ENCODE measurements at places on chromosomes 2 and 18.

GRCh38 chr18:65435534-65435933 is 315.3 kb upstream of the CDH7 start:
- DNase-seq = no peak

DNA sequence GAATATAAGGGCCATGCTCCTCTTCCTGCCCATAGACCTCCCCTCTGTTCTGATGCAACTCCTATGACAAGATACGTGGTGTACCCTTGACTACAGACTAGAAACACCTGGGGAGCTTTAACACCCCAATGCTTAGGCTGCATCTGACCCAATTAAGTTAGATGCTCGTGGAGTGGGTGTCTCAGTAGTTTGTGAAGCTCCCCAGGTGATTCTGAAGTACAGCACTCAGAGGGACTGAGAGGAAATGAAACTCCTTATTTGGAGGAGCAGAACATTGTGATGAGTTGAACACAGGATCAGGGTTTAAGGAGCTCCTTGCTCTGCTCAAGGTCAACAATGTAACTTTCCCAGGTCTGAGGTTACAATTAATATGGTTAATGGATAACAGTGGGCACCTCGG is 80.3 kb upstream of the TTC39C start:
- DNase-seq = no peak

DNA sequence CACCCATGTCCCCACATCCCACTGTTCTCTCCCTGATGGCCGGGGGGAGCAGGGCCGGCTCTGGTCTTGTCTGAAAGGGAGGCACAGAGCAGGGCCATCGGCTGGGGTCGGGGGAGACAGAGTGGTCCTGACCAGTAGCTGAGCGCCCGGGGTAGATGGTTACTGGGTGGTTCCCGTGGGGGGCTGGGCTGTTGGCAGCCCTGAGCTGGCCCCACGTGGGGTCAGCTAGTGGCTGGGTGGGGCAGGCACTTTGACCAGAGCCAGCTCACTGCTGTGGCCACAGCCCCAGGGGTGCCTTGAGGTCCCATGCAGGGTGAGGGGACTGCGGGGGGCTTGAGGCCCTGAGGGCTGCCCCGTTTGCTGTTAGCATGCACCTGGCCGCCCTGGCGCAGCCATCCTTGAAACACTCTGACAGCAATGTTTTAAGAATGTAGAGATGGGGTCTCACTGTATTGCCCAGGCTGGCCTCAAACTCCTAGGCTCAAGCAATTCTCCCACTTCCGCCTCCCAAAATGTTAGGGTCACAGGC is 12.3 kb upstream of the NEU4 start:
- no peak for DNase-seq

DNA sequence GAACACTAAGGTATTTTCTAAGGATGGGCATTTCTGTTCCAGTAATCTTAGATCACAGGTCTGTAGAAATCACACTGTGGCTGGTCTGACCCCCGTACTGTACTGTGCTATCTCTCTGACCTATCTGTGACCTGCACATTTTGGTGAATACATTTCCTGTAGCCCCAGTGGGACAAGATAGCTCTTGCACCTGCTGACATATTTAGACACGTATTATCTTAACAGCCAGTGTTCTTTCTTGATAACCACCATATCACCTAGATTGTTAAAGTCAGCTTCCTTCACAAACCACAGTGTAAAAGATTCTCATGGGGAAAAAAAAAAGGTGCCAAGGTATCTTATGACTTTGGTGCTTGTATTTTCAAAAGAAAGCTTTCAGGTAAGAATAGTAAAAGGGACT is 39.8 kb upstream of the TMEM247 start:
- DNase-seq = peak; percentile 10

- DNase-seq = no peak
Measured at GRCh38 chr2:136233298-136233697, 115.3 kb upstream of the CXCR4 start.

DNA sequence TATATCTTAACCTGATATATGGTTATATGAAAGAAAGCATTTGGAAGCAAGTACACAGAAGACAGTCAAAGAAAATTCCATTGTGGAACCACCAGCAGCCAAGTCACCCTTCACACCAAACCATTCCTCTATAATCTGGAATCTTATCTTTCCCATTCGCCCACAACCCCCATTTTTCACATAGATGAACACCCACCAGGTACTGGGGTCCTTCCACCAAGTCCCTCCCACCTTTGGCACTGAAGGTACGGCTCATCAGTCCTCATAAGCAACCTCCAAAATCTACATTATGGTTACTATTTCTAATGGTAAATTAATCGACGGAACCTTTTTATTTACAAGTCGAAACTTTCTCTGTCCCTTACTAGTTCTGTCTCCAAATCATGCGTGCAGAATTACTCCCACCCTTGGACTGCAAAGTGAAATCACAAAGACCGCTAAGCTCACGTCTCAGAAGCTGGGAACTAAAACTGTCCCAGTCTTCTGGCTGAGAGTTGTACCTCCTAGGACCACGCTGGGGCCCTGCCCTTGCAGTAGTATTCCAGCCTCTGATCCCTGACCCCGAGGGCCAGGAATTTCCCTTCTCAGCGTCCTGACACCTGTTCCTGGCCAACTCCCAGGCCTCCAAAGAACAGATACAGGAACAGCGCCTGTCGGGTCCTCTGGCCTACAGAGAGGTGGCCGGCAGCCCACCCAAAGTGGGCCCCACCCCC is 702 bp downstream of the OLA1 start:
- DNase-seq = no peak

- DNase-seq = no peak
Measured at GRCh38 chr2:101852824-101853223, 138.9 kb upstream of the IL1R2 start.

DNA sequence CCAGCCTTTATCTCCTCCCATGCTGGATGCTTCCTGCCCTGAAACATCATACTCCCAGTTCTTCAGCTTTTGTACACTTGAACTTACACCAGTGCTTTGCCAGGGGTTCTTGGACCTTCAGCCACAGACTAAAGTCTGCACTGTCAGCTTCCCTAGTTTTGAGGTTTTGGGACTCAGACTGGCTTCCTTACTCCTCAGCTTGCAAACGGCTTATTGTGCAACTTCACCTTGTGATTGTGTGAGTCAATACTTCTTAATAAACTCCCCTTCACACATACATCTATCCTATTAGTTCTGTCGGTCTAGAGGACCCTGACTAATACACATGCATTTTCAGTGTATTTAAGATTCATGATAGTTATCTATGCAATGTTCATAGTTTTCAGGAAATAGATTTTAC is 35.8 kb upstream of the ZNF804A start:
- no peak for DNase-seq

DNA sequence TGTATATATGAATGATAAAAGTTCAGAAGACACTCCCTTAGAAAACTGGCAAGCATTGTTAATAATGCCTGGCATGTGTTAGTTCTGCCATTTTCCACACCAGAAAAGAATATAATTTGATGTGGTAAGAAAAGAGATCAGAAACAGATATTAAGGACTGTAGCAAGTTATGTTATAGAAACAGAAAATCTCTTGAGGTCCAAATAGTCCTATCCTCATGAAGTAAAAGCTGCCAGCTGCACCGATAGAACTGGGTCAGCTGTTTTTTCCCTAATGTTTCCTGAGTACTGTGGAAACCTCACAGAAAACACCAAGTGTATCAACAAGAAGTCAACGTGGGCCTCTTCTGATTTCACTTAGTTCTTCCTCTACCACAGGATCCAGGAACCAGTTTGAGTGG is 56.9 kb upstream of the SDC1 start:
- DNase-seq = no peak

- DNase-seq = no peak
Measured at GRCh38 chr2:113227290-113227689, 51.4 kb downstream of the PAX8 start.

GRCh38 chr2:238226698-238227586 is 12.9 kb downstream of the HES6 start:
- DNase-seq = no peak

DNA sequence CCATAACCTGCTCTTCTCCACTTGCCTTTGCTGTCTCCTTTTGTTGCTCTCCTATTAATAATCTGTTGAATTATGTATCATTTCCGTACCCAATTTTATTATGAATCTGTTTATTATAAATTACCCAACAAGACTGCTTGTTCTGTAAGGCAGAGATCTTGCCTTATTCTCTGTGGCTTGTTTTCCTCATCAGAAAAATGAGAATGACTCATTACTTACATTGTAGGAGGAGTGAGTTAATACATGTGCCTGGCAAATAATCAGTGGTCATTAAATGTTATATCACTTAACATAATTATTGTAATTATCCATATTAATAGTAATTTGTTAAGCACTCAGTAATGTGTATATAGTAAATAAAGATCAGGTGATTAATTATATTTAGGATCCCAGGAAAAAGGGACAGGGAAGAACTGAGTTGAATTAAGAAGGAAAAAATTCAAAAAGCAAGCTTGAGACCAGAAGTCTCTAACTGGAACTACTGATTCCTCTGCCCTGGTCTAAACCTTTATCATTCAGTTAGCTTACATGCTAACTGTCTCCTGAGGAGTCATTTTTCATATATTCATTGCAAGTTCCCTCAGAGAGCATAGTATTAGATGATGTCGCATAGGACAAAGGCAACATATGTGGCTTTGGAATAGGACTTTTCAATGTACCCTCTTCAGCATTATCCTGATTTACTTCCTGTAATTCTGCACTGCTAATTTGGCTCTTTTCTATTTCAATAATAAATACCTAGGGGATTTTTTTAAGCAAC is 335.7 kb downstream of the GALNT13 start:
- DNase-seq = no peak

- no peak for DNase-seq
Measured at GRCh38 chr18:5582076-5582475, 38.3 kb upstream of the EPB41L3 start.

DNA sequence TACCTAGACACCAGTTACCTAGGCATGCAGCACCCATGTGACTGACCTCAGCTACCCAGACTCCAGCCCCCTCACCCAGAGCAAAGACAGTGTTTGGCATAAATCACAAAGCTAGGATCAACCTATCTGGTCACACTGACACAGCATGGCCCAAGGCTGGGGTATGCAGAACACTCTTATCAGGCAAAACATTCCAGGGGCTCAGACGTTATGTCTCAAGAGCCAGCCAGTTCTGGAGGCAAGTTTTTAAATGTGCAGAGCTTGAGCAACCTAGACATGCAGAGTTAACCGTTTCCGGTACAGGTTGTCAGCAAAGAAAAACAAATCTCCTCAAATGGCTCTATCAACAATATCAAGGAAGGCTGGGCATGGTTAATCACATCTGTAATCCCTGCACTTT is 92.8 kb downstream of the AP1S3 start:
- no peak for DNase-seq

Measured in stimulated activated CD8-positive, alpha-beta memory T cell treated with anti-CD3 and anti-CD28 coated beads, Interleukin-7, amount 100 ng/mL, for 4 hours (primary cell).